Posterior vena cava (tissue), 2 donors: ENCODE measurements at places on chromosomes 12 and 14. TPM values are rescaled to one million over a fixed set of nuclear protein-coding genes. Genes with fewer than 3 reads are reported as not detected.

DNA sequence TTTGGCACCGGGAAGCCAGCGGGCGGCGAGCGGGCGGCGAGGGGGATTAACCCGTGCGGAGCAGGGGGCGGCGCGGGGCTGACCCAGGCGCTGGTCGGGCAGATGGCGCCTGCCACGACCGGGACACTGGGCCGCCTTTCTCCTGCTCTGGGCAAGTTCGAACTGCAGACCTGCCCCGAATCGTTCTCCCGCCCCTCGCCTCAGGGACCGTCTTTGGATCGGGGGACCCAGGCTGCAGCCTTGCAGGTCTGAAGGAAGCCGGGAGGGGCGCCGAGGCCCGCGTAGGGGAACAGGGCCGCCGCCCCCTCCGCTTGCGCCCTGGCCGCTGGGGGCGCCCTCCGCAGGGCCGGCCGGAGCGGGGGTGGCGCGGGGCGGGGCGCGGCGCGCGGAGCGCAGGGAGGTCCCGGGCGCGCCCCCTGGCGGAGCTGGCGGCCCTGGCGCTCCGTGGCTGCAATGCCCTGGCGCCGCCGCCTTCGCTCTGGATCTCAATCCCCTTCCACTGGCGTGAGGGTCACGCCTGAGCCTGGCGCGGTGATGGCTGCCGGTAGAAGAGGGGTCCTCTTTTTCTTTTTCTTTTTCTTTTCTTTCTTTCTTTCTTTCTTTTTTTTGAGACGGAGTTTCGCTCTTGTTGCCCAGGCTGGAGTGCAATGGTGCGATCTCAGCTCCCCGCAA lies 449 bp upstream of the LTBP2 start:
- peak; percentile 95 for DNase-seq

GRCh38 chr12:31736472-31736871 lies 7.7 kb upstream of the AMN1 start:
- DNase-seq, result no peak

DNA sequence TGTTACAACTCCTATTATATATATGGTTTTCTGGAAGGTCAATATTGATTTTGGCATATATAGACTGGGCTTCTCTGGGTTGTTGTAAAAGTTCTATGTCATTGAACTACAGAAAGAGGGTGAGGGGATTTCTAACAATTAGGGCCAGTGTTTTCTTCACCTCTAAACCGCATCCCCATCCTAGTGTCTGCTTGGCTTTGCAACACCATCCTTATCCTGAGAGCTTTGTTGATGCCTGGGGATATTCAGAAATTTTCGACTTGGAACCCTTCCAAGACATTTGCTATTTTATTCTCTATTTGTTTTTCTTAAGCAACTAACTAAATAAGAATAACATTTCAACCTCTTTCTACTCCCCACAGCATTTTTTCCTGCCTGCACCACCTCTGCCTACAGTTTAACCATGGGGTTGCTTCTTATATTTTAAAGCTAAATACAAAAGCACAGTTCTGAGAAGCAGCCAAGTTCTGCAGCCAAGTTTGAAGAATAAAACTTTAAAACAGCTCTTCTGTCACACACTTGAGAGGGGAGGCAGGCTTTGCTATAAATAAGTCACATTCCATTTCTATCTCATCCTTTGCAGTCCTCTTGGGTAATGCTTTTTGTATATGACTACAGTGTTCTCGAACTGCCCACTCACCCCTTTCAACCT lies 53.4 kb downstream of the RGS6 start:
- DNase-seq, result no peak

GRCh38 chr12:26789731-26790644 lies 43.0 kb downstream of the ITPR2 start:
- DNase-seq, result no peak

- no peak for DNase-seq
These were observed 79.5 kb downstream of the OTOGL start for GRCh38 chr12:80178846-80179245.

- no peak for DNase-seq
These were observed 162.6 kb downstream of the SLC15A4 start for GRCh38 chr12:128661226-128661569.

DNA sequence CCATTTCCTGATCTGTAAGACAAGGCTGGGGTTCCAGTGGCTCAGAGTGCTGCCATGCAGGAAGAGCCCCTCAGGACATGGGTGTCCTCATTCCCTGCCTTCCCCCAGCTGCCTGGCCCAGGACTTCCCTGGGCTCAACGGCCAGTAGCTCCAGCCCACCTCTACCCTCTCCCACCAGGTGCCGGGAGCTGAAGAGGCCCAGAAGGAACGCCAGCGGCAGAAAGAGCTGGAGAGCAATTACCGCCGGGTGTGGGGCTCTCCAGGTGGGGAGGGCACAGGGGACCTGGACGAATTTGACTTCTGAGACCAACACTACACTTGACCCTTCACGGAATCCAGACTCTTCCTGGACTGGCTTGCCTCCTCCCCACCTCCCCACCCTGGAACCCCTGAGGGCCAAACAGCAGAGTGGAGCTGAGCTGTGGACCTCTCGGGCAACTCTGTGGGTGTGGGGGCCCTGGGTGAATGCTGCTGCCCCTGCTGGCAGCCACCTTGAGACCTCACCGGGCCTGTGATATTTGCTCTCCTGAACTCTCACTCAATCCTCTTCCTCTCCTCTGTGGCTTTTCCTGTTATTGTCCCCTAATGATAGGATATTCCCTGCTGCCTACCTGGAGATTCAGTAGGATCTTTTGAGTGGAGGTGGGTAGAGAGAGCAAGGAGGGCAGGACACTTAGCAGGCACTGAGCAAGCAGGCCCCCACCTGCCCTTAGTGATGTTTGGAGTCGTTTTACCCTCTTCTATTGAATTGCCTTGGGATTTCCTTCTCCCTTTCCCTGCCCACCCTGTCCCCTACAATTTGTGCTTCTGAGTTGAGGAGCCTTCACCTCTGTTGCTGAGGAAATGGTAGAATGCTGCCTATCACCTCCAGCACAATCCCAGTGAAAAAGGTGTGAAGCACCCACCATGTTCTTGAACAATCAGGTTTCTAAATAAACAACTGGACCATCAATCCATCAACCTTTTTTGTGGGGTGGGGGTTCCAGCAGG lies 17.6 kb downstream of the AGAP2 start:
- DNase-seq, result no peak

GRCh38 chr12:65898241-65898640 lies 74.0 kb downstream of the HMGA2 start:
- DNase-seq, result no peak

DNA sequence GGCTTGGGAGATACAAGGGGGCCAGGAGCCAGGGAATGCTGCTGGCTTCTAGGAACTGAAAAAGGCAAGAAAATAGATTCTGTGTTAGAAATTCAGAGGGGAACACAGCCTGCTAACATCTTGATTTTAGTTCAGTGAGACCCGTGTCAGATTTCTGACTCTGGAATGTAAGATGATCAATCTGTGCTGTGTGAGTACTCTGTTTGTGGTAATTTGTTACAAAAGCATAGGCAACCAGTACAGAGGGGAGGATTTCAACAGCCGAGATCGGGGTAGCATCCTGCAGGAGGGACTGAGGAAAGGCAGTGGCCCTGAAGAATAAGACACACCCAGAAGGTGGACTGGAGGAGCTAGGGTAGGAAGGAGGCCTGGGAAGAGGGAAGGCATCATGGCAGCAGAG lies 410.0 kb upstream of the CCDC196 start:
- no peak for DNase-seq

DNA sequence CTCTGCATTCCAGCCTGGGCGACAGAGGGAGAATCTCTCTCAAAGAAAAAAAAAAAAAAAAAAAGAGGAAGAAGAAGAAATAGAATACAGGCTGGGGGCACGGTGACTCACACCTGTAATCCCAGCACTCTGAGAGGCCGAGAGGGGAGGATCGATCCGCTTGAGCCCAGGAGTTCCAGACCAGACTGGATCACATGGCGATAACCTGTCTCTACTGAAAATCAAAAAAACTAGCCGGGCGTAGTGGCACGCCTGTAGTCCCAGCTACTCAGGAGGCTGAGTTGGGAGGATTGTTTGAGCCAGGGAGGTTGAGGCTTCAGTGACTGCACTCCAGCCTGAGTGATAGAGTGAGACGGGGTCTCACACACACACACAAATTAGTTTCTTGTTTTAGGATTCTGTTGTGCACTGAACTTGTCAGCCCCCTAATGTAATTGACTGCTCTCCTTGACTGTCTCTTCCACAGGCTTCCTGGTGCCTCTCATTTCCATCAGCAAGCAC lies 963 bp upstream of the TINF2 start:
- no peak for DNase-seq

DNA sequence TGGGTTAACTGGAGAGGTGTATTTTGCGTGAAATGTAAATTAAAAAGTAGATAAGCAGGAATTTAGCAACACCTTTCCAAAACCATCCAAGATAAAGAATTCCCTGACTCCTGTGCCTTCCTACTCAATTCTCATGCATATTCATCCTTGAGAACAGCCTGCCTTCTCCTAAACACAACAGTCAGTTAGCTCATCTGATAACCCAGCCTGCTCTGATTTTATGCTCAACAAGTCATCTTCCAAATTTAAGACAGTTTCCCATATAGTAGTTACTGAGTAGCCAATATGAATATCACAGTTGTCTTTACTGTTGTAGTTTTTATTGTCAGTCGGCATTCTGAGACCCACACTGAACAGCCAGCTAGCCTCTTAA lies 27.1 kb downstream of the CPNE8 start:
- DNase-seq, result no peak

DNA sequence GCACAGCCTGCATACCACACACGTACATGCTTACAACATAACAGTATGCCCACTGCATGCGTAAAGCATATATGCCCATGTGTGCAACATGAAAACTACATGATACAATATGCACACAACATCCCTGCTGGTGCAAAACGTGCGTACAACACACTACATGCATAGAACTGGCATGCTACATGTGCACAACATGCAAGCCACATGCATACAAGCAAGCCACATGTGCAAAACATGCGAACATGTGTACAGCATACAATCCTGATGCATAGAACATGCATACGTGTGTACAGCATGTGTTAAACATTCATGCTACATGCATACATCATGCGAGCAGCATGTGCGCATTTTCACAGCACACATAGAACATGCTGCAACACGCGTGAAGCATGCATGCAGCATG lies 8.4 kb upstream of the TMTC1 start:
- DNase-seq, result no peak

- no peak for DNase-seq
These were observed 1.5 kb upstream of the MSRB3 start for GRCh38 chr12:65276916-65277530.

GRCh38 chr14:33612197-33612505 lies 338.7 kb downstream of the EGLN3 start:
- no peak for DNase-seq

GRCh38 chr12:112191840-112192321 lies 66.5 kb downstream of the TRAFD1 start:
- no peak for DNase-seq

- peak; percentile 22 for DNase-seq
These were observed 87.7 kb downstream of the GLT1D1 start for GRCh38 chr12:128940974-128941373.

GRCh38 chr14:65072937-65073336 lies 29.4 kb downstream of the MAX start:
- no peak for DNase-seq

The NPC2 gene
- total RNA-seq, result 147 TPM

The GPR135 gene
- 7.5 TPM for total RNA-seq

The CD163L1 gene
- 10.5 TPM for total RNA-seq

The PRPH gene
- 0.67 TPM for total RNA-seq

The SPTLC2 gene
- 29.9 TPM for total RNA-seq

The NXPH4 gene
- 0.24 TPM for total RNA-seq

The AKT1 gene
- total RNA-seq, result 143 TPM

The ITPK1 gene
- total RNA-seq, result 68.6 TPM

The MAP1LC3B2 gene
- total RNA-seq, result 1.8 TPM
